Activated gamma-delta T cell (primary cell): ENCODE measurements at places on chromosomes 11 and 22.

DNA sequence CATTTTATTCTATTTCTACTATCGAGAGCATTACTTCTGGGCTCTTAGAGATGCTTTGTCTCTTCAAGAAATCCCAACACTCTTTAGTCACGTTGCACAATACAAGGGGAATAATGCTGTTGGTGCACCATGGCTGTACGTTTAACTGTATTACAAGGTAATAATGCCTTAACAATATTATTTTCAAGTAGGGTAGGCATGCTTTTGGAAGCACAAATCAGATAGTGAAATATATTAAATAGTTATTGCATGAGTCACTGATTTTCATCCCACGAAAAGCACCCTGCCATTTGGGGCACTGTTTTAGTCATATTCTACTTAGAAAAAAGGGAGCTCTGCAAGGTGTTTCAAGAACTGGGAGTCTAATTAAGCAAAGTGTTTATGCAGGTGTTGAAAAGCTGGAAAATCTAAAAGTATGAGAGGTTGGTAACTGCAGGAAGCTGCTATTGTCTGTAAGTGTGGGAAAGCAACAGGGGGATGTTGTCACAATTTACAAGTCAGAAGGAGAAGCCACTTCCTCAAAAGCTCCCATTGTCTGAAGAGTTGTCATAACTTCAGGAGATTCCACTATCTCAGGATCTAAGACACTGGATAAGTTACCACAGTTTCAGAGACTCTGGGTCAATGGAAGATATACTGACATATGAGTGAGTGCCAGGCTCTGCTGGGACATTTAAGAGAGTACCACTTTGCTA is 218.2 kb downstream of the JRKL start:
- no peak for DNase-seq

- no peak for DNase-seq
These were observed 43.9 kb upstream of the YPEL1 start for GRCh38 chr22:21779444-21779843.

DNA sequence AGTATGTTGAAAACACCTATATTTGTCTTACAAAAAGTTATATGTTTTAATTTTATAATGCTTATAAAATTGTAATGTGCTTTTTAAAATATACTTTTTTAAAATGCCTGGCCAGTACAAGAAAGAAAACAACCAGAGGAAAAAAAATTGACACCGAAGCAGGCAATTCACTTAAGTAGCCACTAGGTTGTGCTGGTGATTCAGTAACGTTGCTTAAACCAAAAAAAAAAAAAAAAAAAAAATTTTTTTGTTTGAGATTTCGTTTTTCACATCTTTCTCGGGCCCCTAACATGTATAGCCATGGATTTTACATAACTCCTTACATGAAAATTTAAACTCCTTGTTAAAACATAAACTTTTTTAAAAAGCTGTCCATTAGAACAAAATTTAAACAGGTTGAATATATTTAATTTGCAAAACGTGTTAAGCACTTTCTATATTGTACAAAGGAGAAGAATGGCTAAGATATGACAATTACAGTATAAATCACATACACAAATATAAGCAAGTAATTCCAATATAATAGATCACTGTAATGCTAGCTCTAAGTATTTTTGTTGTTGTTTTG is 9.2 kb downstream of the OR8B4 start:
- no peak for DNase-seq

DNA sequence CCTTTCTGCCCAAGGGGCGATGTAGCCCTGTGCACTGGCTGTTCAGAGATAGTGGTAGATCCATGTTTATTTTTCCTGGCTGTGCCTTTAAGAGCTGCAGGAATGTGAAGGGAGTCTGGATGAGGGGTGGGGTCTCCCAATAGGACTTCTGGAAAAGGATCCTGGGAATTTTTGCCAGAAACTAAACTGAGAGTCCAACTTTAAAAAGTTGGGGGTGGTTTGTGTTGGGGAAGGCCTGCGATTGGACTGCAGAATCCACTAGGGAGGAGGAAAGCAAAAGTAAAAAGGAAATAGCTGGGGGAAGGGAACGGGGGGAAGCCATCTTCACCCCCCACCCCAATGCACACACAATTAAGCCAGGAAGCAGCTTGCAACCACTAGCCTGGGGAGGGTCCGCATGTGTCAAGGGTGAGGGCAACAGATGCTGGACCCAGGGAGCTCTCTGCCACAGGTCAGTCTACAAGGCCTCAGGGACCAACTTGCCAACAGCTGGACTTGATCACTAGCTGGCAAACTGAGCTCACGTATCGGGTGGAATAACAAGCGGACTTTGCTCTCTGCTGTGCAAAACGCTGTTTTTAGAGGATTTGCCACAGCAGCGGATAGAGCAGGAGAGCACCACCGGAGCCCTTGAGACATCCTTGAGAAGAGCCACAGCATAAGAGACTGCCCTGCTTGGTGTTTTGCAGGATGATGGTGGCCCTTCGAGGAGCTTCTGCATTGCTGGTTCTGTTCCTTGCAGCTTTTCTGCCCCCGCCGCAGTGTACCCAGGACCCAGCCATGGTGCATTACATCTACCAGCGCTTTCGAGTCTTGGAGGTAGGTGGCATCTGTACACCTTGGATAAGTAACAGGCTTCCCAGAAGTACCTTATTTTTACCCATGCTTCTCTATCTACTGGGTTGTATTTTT is at the start of gene OLFML1:
Gene OLFML1, plus strand, starts transcription at position 321 of the 912 bp plus-strand sequence. Its CDS starts 370 bp downstream, at position 691.
- DNase-seq: no peak

DNA sequence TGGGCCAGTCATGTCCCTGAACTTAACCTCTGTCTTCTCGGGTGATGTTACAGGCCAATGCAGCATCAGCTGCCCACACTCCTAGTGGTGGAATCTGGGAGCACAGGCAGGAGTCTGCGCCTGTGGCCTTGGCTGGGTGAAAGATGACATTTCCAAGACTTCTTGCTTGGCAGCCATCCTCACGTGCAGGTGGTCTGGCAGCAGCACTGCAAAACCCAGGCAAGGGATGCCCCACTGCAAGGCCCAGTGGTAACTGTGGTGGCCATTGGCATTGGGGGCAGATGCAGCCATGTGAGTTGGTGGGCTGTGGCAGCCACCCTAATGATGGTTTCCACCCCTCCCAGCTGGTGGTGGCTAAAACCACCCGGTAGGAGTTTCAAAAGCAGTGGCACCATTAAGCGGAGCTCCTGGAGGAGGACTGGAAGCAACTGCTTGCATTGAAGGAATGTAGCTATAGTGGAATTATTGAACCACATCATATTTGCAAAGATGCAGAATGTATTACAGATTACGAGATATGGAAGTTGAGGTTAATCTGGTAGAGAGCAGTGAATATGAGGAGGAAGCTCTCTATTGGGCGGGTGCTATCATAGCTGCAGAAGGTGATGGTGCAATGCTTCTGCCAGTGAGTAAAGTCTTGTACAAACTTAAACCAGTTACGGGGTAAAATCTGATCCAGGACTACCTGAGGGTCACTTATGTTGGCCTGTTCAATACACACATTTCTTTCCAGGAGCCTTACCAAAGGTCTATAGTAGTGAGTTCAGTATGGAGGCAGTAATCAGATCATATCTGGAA is 120.7 kb upstream of the TOP3B start:
- DNase-seq: no peak

- no peak for DNase-seq
These were observed 26.1 kb upstream of the RTL6 start for GRCh38 chr22:44523981-44524759.

DNA sequence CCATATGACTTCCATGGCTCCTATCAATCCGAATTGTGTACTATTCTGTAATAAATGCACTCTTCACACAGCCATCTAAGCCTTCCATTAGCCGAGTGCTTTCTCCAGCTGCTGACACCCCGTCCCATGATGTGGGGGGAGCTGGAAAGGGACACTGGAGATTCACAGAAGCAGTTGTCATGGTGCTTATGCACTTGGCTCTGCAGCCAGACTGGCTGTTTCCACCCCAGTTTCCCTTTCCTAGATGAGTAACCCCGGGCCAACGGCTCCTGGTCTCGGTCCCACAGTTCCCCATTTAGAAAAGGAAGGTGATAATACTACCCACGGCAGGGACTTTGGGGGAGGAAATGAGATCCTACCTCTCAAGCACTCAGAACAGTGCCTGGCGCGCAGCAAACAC is 244.9 kb upstream of the SYN3 start:
- no peak for DNase-seq

GRCh38 chr11:121722431-121723245 is 269.9 kb upstream of the SORL1-AS1 start:
- no peak for DNase-seq

DNA sequence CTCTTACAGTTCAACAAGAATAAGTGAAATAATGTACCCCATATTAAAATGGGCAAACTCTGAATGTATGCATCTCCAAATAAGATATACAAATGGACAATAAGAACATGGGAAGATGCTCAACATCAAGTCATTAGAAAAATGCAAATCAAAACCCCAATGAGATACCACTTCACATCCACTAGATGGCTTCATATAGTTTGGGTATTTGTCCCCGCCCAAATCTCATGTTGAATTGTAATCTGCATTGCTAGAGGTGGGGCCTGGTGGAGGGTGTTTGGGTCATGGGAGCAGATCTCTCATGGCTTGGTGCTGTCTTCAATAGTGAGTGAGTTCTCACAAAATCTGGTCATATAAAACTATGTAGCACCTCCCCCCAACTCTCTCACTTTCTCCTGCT is 5.7 kb downstream of the MPZL2 start:
- DNase-seq: no peak

GRCh38 chr11:116530705-116531104 is 242.1 kb downstream of the BUD13 start:
- DNase-seq: no peak

- DNase-seq: no peak
These were observed 32.8 kb downstream of the KCNE3 start for GRCh38 chr11:74434528-74434927.
